CD4-positive, alpha-beta memory T cell (primary cell): ENCODE measurements at places on chromosomes 1 and 21.

DNA sequence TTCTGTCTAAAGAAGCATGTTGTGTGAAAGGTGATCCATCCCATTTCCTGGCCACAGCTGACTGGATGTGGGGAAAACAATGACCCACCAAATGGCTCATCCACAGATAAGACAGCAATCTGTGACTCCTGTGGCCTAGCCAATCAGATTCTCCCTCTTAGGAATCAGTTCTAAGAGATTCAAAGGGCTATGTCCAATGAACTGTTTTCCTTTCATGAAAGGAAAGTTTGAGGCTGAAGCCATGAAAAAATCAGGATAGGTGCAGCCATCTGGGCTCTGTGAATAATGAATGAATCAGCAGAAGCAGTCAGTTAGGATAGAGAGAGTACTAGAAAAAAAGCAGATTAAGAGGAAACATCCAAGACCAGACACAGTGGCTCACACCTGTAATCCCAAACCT is 164.7 kb downstream of the NRIP1 start:
- H3K27me3 ChIP-seq, result no peaks in the 10 kb centered on the region
- no peaks in the 10 kb centered on the region for H3K4me1 ChIP-seq
- DNase-seq, result no peak
- H3K4me3 ChIP-seq, result no peak overlapping the region
- no peaks in the 10 kb centered on the region for H3K36me3 ChIP-seq
- no peak overlapping the region for H3K27ac ChIP-seq

DNA sequence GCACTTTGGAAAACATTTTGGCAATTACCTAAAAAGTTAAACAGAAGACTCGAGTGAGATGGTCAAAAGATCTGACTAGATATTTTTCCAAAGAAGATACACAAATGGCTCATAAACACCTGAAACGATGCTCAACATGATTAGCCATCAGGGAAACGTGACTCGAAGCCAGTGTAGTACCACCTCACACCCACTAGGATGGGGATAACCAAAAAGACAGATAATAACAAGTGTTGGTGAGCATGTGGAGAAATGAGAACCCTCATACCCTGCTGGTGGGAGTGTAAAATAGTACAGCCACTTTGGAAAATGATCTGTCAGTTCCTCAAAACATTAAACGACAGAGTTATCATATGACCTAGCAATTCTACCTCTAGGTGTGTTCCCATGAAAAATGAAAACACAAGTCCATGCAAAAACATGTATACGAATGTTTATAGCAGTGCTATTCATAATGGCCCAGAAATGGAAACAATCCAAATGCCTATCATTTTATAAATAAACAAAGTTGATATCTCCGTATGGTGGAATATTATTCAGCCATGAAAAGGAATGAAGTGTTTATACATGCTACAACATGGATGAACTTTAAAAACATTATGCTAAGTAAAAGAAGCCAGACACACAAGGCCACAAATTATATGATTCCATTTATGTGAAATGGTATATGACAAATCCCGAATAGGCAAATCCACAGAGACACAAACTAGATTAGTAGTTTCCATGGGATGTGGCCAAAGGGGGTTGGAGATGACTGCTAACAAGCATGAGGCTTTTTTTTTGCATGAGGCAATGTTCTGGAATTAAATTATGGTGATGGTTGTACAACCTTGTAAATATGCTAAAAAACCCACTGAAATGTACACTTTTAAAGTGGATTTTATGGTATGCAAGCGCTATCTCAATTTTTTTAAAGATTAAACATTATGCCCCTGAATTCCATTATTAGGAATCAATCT is 625.3 kb downstream of the KIF26B start:
- H3K36me3 ChIP-seq, result no peaks in the 10 kb centered on the region
- no peak for DNase-seq
- no peak overlapping the region for H3K27ac ChIP-seq
- H3K27me3 ChIP-seq, result no peaks in the 10 kb centered on the region
- H3K4me1 ChIP-seq, result no peaks in the 10 kb centered on the region
- no peak overlapping the region for H3K4me3 ChIP-seq

GRCh38 chr1:226276077-226276682 is 32.8 kb downstream of the LIN9 start:
- no peak for DNase-seq
- no peaks in the 10 kb centered on the region for H3K27me3 ChIP-seq
- H3K27ac ChIP-seq, result no peak overlapping the region
- no peaks in the 10 kb centered on the region for H3K4me1 ChIP-seq
- no peak overlapping the region for H3K4me3 ChIP-seq
- no peaks in the 10 kb centered on the region for H3K36me3 ChIP-seq

DNA sequence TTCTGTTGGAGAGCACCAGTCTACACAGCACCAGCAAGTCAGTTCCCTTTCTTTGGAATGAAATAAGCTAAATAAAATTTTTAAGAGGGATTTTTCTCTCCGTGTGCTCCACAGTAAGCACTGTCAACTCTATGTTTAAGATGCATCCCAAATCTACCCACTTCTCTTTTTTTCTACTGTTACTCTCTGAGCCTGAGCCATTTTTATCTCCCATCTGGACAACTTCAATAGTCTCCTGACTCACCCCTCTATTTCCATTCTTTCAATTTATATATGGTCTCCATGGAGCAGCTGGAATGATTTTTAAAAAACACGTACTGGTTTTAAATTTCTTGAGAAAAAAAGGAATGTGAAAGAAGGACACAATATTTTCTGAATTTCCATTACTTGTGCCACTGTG is 24.7 kb upstream of the CCT8 start:
- DNase-seq, result no peak
- H3K36me3 ChIP-seq, result no peaks in the 10 kb centered on the region
- no peak overlapping the region for H3K4me3 ChIP-seq
- no peaks in the 10 kb centered on the region for H3K4me1 ChIP-seq
- no peak overlapping the region for H3K27ac ChIP-seq
- no peaks in the 10 kb centered on the region for H3K27me3 ChIP-seq

DNA sequence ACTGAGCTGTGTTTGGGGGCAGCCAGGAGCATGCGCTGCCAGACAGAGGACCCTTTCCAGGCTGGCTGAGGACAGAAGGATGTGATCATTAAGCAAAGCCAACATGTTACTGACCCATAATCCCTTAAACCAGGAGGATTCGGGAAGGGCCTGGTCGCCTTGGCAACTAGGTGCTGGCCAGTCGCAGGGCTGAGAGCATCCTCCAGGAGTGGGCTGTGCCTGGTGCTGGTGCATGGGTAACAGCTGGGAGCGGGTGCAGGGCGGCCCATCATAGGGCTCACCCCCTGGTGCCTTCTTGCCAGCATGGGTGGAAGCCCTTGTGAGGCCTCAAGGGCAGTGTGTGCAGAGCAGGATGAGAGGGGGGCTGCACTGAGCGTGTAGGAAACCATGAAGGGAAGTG is 17.2 kb downstream of the CDK18 start:
- H3K27me3 ChIP-seq, result no peaks in the 10 kb centered on the region
- H3K4me1 ChIP-seq, result no peaks in the 10 kb centered on the region
- H3K4me3 ChIP-seq, result no peak overlapping the region
- no peaks in the 10 kb centered on the region for H3K36me3 ChIP-seq
- DNase-seq, result no peak

- H3K4me1 ChIP-seq, result no peaks in the 10 kb centered on the region
- H3K36me3 ChIP-seq, result no peaks in the 10 kb centered on the region
- no peak overlapping the region for H3K27ac ChIP-seq
Measured at GRCh38 chr1:193727850-193728249, 541.4 kb upstream of the B3GALT2 start.
